ENCODE measurements at places on chromosomes 3 and 15.

DNA sequence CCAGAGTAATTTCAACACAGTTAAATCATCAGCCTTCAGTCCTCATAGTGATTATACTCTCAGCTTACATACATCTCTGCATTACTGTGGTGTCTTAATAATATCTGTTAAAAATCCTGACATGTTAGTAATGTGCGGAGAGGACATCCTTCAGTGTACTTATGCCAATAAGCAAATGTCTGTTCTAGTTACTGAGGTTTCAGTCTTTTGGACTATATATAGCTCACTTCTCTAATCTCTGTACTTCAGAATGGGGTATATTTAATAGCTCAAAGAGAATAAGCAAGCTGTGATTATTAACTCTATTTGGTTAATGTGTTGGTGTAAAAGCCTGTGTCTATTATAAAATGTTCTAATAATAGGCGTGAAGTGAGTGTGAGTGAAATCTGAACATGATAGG lies 28.9 kb upstream of the OSTN start:
- no peak for DNase-seq

DNA sequence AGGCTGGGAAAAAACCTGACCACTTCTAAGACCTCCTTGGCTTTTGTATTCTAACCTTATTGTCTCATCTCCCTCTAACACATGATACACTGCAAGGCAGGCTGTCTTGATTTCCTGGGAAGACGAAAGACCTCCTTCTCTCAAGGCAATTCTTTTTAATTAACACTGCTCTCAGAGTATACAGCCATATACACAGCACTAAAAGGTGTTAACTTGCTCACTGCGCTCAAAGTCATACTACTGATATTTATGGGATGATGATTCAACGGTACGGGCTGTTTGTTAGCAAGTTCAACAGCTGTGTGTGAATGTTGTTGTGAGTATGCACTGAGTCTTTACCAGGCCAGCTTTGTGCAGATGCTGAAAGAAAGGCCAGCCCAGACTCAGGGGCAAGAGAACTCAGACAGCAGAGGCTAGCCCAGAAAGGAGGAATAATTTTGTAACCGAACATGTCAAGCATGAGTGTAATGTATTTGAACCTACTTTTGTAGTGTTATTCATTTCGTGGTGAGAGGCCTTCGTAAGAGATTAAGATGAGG lies 229.9 kb downstream of the IL5RA start:
- DNase-seq, result no peak

DNA sequence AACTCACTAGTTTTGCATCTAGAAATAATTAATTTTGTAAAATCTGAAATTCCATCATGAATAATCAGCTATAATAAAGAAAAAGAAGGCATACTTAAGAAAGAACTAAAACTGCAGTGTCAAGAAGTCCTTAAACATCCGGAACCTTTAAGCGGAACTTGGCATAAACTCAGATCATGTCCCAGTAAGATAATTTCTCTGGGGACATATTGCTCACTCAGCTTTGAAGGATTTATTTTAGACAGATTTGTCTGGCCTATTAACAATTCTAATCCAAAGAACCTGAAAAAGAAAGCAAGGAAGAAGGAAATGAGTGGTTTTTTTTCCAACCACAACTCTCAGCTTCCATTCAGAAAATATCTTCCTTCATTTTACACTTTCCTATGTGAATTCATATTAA lies 850.3 kb downstream of the ROBO1 start:
- DNase-seq, result no peak

DNA sequence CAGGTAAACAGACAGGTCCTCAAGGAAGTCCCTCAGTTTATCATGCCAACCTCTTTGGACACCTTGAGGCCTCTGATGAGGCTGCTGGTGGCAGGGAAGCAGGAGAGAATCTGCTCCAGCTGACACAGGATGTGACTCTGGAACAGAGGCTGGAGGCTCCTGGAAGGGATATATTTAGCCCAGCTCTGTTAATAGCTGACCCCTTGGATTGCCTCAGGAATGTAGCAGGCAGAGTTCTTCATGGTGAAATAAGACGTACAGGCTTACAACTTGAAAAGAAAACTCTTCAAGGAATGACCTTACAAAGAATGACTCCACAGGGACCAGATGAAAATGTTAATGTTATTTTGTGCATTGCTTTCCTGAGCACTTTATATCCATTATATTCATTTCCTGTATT lies 90.5 kb downstream of the AQP9 start:
- DNase-seq, result no peak

GRCh38 chr3:106176734-106177133 lies 307.9 kb upstream of the CBLB start:
- no peak for DNase-seq

- DNase-seq, result no peak
Observed at GRCh38 chr3:51559961-51560360, 21.4 kb downstream of the RAD54L2 start.

DNA sequence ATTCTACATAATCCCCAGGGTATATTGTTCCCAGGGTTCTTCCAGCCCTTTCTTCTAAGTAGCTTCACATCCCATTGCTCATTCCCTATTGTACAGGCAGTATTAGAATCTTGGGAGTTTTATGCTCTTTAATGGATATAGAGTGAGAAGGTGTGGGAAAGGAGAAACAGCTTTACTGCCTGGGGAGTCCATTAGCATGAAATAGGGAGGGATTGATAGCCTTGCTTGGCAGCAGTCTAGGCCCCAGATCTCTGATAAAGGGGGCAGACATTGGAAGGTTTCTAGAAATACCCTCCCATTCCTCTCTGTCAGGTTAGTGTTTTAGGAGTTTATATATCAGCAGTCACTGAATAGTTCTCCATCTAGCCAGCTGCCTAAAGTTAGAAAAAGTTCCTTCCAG lies 334.3 kb downstream of the UNC13C start:
- DNase-seq, result no peak

- no peak for DNase-seq
Observed at GRCh38 chr15:41474436-41474835, 19.2 kb upstream of the ITPKA start.

GRCh38 chr3:112793326-112794081 lies 53.2 kb downstream of the CD200R1L start:
- DNase-seq, result no peak

Data from hippocampal formation (tissue), 2 donors.